Stimulated activated CD4-positive, alpha-beta T cell treated with anti-CD3 and anti-CD28 coated beads, Interleukin-1b, Interleukin-23, amount 100 ng/mL, for 1 hour (primary cell): ENCODE measurements at places on chromosomes 7 and 10.

DNA sequence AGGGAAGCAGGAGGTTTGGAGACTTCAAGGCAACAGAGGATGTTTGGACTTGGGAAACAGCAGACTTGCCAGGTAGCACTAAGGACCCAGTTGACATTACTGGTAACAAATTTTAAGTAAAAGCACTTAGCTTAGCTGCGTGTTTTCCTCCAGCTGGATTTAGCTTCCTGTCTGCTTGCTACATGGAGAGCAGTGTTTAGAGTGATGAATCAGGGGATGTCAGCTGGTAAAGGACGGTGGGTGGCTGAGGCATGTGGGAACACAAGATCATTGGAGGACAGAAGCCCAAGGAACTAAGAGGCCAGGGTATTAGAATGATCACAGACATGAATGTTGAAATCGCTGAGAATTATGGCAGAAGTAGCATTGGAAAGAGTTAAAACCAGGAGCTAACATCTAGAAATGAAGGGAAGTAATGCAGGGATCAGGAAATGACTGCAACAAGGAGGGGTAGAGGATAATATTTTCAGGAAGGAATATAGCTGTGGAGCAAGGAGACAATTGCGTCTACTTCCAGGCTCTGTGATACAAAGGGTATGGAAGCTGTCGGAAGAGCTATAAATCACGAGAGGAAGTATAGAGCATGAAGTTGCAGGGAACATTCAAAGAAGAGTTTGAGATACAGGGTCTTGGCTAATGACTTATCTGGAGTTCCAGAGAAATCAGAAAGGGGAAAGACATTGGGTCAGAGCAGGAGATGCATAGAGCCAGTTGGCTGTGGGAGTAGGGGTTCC, 34.4 kb downstream of the CALD1 start:
- DNase-seq: no peak

GRCh38 chr10:22321924-22322640, 1.2 kb downstream of the BMI1 start:
- no peak for DNase-seq

DNA sequence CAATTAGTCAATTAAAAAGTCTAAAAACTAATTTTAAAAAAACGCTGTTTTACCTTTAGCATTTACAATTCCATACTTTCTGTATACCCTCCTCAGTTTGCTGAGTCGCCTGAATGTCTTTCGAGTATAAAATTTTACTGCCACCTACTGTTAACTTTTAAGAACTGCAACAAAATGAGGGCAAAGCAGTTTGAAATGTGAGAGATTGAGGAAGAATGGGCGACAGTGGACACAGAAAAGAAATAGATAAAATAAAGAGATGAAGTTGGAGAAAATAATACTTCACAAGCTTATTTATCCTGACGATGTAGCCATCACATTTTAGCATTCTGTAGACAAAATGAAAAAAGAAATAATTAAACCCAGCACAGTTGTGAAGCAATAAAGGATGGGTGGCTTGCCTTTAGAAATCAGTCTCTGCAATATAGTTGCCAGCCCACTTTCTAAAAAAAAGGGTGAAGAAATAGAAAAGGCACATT, 110.8 kb upstream of the PTN start:
- no peak for DNase-seq

GRCh38 chr10:123236126-123236525, 81.9 kb downstream of the BUB3 start:
- no peak for DNase-seq

DNA sequence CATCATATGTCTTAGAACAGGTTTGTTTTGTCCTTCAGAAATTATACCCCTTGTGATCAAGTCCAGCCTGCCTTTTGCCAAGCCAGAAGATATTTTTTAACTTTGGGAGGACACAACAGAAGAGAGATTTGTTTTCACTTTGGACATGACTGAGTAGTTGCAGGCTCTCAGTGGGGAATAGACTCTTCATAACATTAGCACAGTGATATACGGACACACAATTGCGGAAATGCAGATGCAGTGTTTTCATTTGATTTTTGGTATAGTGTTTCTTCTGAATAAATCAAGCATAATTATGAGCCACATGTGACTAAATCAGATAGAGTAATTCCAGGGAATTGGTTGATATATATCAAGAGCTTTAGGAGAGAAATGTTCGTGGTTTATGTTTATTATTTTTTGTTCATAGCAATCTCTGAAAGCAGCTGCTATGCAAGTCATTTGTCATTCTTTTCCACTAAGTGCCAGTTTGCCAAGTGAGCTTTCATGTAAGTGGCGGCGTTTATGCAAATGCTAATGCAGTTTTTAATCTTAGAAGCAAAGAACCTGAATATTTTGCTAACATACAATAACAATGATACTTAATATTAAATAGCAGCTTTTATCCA, 69.6 kb upstream of the HDAC9 start:
- no peak for DNase-seq

- no peak for DNase-seq
Observed at GRCh38 chr7:101486433-101487104, 123.9 kb downstream of the COL26A1 start.

DNA sequence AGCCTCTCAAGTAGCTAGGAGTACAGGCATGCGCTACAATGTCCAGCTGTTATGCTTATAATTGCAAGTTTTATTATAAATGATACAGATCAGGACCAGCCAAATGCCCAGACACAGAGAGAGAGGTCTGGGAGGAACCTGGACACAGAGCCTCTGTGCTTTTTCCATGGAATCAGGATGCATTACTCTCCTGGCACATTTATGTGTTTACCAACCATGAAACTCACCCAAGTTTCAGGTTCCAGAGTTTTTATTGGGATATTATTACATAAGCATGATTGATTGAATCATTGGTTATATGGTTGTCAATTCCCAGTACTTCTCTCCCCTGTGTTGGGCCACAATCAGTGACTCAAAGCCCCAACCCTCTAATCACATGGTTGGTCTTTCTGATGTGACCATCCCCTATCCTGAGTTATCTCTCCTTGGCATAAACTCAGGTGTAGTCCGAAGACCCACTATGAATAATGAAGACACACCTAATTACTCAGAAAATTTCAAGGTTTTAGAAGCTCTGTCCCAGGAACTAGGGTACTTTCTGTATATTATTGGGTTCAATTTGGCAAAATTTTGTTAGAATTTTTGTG, 30.6 kb downstream of the MXI1 start:
- no peak for DNase-seq
